Kidney (tissue), 22 donors: ENCODE measurements at places on chromosomes 4 and X. TPM values are rescaled to one million over a fixed set of nuclear protein-coding genes. Genes with fewer than 3 reads are reported as not detected.

- no peak overlapping the region for H3K4me3 ChIP-seq
- H3K36me3 ChIP-seq: no peaks in the 10 kb centered on the region
These were observed 17.6 kb upstream of the PJA1 start for GRCh38 chrX:69182818-69183380.

- H3K27me3 ChIP-seq: no peaks in the 10 kb centered on the region
- no peak for DNase-seq
- no peak overlapping the region for H3K4me3 ChIP-seq
- H3K27ac ChIP-seq: no peak overlapping the region
- H3K36me3 ChIP-seq: no peaks in the 10 kb centered on the region
These were observed 145.8 kb upstream of the SPRY1 start for GRCh38 chr4:123250843-123251242.

DNA sequence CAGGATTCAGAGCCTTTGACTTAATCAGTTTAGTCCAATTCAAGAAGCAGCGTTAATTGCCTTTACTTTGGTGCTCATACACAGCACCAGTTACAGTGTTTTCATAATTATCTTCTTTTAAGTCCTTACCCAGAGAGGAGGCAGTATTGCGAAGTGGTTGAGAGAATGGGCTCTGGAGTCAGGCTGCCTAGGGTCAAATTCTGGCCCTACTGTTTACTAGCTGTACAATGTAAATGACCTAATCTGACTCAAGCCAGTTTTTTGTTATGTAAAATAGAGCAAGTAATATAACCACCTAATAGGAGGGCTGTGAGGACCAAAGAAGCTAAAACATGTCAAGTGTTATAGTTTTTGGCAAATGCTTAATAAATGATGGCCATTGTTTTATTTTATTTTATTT is 27.6 kb downstream of the WDR44 start:
- no peak overlapping the region for H3K4me3 ChIP-seq
- H3K36me3 ChIP-seq: no peaks in the 10 kb centered on the region
- no peaks in the 10 kb centered on the region for H3K4me1 ChIP-seq
- no peak overlapping the region for H3K27ac ChIP-seq
- no peaks in the 10 kb centered on the region for H3K27me3 ChIP-seq

DNA sequence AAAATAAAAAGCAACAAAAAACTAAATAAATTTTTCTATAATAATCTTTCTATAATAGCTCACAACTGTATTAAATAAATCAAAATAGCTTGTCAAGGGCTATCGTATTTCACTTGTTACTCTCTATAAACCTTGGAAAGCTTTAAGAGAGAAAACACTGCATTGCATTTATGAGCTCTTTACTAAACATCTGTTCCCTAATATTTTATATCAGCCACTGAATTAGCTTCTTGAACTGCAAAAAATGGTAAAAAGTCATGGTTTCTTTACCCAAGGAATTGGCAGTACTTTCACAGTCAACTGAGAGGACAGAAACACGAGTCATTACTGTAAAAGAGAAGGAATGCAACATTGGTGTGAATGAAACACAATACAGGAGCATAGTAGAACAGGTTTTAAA is 671.2 kb downstream of the PCDH18 start:
- H3K4me1 ChIP-seq: peaks cover 7% of the 10 kb centered on the region
- no peaks in the 10 kb centered on the region for H3K36me3 ChIP-seq
- H3K27ac ChIP-seq: no peak overlapping the region
- no peaks in the 10 kb centered on the region for H3K27me3 ChIP-seq
- H3K4me3 ChIP-seq: no peak overlapping the region

GRCh38 chrX:153735274-153735673 is 10.6 kb downstream of the ABCD1 start:
- H3K27me3 ChIP-seq: no peaks in the 10 kb centered on the region
- no peak overlapping the region for H3K27ac ChIP-seq
- DNase-seq: no peak

GRCh38 chr4:124025428-124025827 is 628.8 kb downstream of the SPRY1 start:
- no peak overlapping the region for H3K27ac ChIP-seq
- no peak overlapping the region for H3K4me3 ChIP-seq
- H3K36me3 ChIP-seq: no peaks in the 10 kb centered on the region
- H3K27me3 ChIP-seq: no peaks in the 10 kb centered on the region

GRCh38 chr4:180618396-180618795 is 1624.8 kb upstream of the TENM3 start:
- no peak overlapping the region for H3K4me3 ChIP-seq
- H3K4me1 ChIP-seq: no peaks in the 10 kb centered on the region
- no peak overlapping the region for H3K27ac ChIP-seq
- no peak for DNase-seq
- H3K27me3 ChIP-seq: no peaks in the 10 kb centered on the region

DNA sequence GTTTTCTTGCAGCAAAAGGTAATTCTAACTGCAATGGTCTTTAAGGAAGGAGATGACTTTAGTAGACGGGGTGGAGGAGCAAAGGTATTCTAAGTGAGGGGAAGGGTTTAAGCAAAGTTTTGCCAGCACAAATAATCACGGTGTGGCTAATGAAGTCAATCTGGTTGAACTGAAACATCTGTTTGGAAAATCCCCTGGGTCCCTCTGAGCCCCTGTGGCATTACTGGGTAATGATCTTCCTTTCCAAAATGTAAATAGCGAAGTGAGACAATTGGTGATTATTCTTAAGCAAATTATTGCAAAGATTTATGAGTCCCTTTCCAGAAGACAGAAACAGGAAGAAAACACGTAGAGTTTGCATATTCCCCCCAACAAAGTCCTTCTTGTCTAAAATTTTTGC is 47.2 kb downstream of the FGFBP1 start:
- no peak for DNase-seq
- H3K36me3 ChIP-seq: no peaks in the 10 kb centered on the region
- no peaks in the 10 kb centered on the region for H3K4me1 ChIP-seq

DNA sequence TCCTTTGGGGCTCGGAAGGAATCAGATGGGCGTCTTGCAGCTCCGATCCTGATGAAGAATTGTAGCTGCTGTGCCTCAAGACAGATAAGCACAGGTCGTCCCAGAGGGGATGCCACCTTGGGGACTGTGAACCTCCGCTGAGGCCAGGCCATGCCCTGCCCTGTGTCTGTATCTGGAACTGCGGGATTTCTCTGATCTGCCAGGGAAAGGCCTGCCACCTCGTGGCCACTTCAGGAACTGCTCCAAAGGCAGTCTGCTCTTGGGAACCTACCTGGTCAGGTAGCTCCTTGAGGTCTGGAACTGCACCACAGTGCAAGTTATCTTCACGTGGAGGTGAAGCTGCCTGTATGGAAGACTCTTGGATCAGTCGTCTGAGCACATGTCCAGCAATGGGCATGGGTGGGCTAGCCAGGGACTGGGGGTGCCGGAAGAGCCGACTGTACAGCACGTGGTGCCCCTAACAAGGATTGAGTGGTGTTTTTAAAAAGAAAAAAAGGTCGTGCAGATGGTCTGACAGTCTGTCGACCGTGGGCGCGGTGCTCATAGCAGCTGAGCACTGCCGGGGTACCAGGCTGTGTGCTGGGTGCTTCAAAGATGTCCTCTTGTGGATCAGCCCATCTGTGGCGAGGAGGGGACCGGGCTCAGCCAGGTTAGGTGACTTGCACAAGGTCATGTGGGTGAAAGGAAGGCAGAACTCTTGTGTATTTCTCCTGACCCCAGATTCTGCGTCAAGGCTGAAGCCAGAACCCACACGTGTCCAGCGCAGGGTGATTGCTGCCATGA is 3.1 kb upstream of the GRPEL1 start:
- no peak overlapping the region for H3K4me3 ChIP-seq
- H3K27me3 ChIP-seq: no peaks in the 10 kb centered on the region
- H3K27ac ChIP-seq: no peak overlapping the region
- H3K4me1 ChIP-seq: peaks cover 10% of the 10 kb centered on the region

GRCh38 chrX:38975368-38975942 is 174.2 kb downstream of the MID1IP1 start:
- H3K36me3 ChIP-seq: no peaks in the 10 kb centered on the region
- H3K27me3 ChIP-seq: peaks cover 2% of the 10 kb centered on the region
- H3K4me1 ChIP-seq: no peaks in the 10 kb centered on the region
- H3K4me3 ChIP-seq: no peak overlapping the region
- DNase-seq: no peak

DNA sequence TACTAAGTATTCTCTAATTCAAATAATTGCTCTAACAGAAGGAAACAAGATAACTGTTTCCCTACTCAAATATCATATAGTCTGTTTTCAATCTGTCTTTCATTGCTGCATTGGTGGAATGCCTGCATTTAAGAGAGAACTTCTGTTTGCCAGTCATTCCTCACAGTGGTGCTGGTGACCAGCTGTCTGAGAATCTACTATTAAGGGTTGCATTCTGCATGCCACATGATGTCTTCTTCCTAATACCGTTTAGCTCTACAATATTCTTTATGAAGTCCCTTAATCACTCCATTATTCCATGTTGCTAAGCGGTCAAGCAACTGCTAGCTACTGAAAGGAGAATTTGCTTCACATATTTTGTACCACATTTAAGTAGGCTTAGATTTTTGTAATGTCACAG is 167.1 kb upstream of the CENPE start:
- no peak for DNase-seq
- no peaks in the 10 kb centered on the region for H3K36me3 ChIP-seq
- no peak overlapping the region for H3K4me3 ChIP-seq
- no peak overlapping the region for H3K27ac ChIP-seq
- no peaks in the 10 kb centered on the region for H3K27me3 ChIP-seq

- no peaks in the 10 kb centered on the region for H3K27me3 ChIP-seq
- no peak overlapping the region for H3K27ac ChIP-seq
- H3K36me3 ChIP-seq: no peaks in the 10 kb centered on the region
These were observed 13.8 kb downstream of the PCDH10 start for GRCh38 chr4:133162941-133163340.

- no peak for DNase-seq
- no peaks in the 10 kb centered on the region for H3K36me3 ChIP-seq
- no peak overlapping the region for H3K27ac ChIP-seq
- peaks cover 8% of the 10 kb centered on the region for H3K4me1 ChIP-seq
- H3K27me3 ChIP-seq: no peaks in the 10 kb centered on the region
These were observed 47.2 kb downstream of the TBCK start for GRCh38 chr4:106268786-106269185.

DNA sequence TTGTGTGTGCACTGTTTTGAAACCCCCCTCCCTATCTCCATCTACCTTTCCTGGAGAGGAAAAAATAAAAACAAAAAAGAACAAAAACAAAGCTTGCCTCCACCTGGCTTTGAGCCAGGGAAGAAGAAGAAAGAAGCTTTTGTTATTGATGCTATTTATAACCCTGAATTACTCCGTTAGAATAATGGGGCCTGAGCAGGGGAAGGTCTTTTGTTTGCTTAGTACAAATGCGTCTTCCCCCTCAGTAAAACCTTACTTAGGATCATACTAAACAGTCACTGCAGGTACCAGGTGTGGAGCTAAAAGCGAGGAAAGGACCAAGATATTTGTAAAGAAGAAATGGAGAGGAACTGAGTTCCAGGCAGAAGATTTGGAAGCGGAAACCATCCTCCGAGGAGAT is 352.1 kb downstream of the KCNIP4 start:
- no peaks in the 10 kb centered on the region for H3K4me1 ChIP-seq
- no peaks in the 10 kb centered on the region for H3K36me3 ChIP-seq
- no peak overlapping the region for H3K27ac ChIP-seq
- peak; percentile 16 for DNase-seq
- H3K27me3 ChIP-seq: no peaks in the 10 kb centered on the region
- no peak overlapping the region for H3K4me3 ChIP-seq

GRCh38 chrX:110287605-110288004 is 30.3 kb downstream of the AMMECR1 start:
- H3K36me3 ChIP-seq: no peaks in the 10 kb centered on the region
- no peaks in the 10 kb centered on the region for H3K27me3 ChIP-seq
- no peaks in the 10 kb centered on the region for H3K4me1 ChIP-seq
- no peak overlapping the region for H3K27ac ChIP-seq
- DNase-seq: no peak

DNA sequence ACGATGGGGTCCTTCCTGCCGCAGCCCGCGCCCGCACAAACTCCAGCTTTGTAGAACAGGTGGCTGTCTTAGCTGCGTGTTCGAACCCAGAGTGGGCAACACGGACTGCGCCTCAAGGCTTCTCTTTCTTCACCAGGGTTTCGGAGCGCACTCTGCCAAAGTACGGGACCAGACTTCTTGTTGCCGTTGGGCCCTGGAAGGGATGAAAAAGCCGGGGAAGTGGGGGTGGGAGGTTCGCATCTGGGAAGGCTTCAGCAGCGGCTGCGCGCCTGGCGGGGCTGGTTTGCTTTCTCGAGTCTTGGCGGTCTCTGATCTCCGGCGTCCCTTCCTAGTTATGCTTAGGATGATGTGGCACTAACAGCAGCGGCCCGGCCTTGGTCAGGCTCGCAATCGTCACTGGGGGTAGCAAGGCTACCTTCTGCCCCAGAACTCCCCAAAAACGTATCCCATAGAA is 673 bp downstream of the PARM1 start:
- peaks cover 3% of the 10 kb centered on the region for H3K4me1 ChIP-seq
- H3K27me3 ChIP-seq: no peaks in the 10 kb centered on the region
- H3K4me3 ChIP-seq: peak overlapping the region; percentile 65
- no peak for DNase-seq

GRCh38 chr4:140019619-140020347 is 134.2 kb downstream of the MAML3 start:
- H3K27me3 ChIP-seq: no peaks in the 10 kb centered on the region
- H3K4me3 ChIP-seq: no peak overlapping the region
- no peaks in the 10 kb centered on the region for H3K36me3 ChIP-seq

- no peak for DNase-seq
- no peaks in the 10 kb centered on the region for H3K4me1 ChIP-seq
- no peak overlapping the region for H3K27ac ChIP-seq
- no peaks in the 10 kb centered on the region for H3K27me3 ChIP-seq
- no peaks in the 10 kb centered on the region for H3K36me3 ChIP-seq
These were observed 10.3 kb downstream of the SLC25A5 start for GRCh38 chrX:119478504-119478903.

GRCh38 chr4:98658287-98659105 is at the start of gene TSPAN5:
TSPAN5 (minus strand) TSS chr4:98658611.
- no peaks in the 10 kb centered on the region for H3K27me3 ChIP-seq
- peak within 1 kb of the TSS; percentile 2 for H3K27ac ChIP-seq
- DNase-seq: peak; percentile 79
- no peaks in the 10 kb centered on the region for H3K36me3 ChIP-seq

GRCh38 chr4:146640465-146641061 is 1.9 kb downstream of the POU4F2 start:
- H3K27ac ChIP-seq: no peak overlapping the region
- no peak for DNase-seq

DNA sequence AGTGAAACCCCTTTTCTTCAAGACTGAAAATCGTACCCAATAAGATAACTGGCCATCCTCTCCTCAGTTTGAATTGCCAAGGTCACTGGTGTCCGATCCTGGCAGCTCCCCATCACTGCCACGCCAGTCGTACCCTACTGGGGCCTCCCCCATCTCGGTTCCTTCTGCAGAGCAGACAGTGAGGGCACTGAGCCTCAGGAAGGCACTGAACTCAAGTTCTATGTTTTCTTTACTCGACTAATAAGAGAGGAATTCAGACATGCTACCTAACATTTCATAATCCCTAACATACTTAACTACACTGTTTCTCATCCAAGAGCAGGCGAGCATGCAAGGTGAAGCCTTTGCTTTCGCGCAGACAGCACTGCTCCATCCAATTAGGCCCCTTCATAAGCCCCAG is 23.4 kb downstream of the ZFYVE28 start:
- H3K4me3 ChIP-seq: no peak overlapping the region
- no peaks in the 10 kb centered on the region for H3K27me3 ChIP-seq
- H3K27ac ChIP-seq: no peak overlapping the region

The GASK1B gene
- 38.6 TPM for total RNA-seq

The LUZP4 gene
- not detected for total RNA-seq

The HDAC6 gene
- total RNA-seq: 96.9 TPM

The TLR1 gene
- total RNA-seq: 18.0 TPM

The CCDC158 gene
- 1.0 TPM for total RNA-seq

The SPANXA1 gene
- total RNA-seq: not detected

The RIBC1 gene
- total RNA-seq: 2.5 TPM

The SLC49A3 gene
- total RNA-seq: 18.2 TPM

The CENPVL2 gene
- not detected for total RNA-seq

The SLC10A6 gene
- 1.4 TPM for total RNA-seq
